ENCODE measurements at places on chromosomes 7 and 10.

- peak; percentile 62 for DNase-seq
Measured at GRCh38 chr7:44377681-44378421, 52.5 kb upstream of the CAMK2B start.

- DNase-seq: no peak
Measured at GRCh38 chr7:19610194-19610943, 98.5 kb downstream of the POLR1F start.

DNA sequence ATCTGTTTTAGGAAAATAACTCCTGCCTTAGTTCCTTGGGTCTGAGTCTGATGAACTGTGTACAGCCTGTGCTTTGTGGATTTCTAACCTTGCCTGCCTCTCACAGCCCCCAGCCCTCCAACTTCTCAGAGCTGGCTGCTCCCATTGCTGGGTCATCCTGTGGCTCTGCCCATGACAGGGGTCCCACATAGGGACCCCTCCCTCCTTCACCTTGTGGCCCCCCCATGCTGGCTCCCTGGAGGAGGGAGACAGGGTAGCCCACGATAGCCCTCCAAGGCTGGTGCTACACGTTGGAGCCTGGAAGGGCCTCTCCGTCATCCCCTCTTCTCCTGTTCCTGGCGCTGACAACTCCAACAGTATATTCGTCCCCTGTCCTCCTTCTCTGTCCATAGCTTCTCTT, 2.8 kb upstream of the DENND2A start:
- no peak for DNase-seq

GRCh38 chr7:79403451-79403850, 50.0 kb downstream of the MAGI2 start:
- DNase-seq: no peak

- DNase-seq: no peak
Measured at GRCh38 chr7:17302575-17303142, 4.2 kb downstream of the AHR start.

DNA sequence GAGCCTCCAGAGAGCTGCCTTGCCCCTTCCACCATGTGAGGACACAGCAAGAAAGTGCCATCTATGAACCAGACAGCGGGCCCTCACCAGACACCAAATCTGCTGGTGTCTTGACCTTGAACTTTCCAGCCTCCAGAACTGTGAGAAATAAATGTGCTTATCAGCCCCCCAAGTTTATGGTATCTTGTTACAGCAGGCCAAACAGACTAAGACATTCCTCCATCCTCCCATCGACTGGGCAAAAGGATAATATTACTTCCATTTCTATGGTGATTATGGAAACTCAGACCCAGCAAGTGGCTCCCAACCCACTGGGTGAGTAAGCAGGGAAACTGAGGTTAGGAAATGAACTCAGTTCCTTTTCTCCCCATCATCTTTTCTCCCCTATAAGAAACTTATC, 288.4 kb downstream of the KCNMA1 start:
- no peak for DNase-seq

- no peak for DNase-seq
Measured at GRCh38 chr7:101586078-101586905, 42.8 kb downstream of the MYL10 start.

DNA sequence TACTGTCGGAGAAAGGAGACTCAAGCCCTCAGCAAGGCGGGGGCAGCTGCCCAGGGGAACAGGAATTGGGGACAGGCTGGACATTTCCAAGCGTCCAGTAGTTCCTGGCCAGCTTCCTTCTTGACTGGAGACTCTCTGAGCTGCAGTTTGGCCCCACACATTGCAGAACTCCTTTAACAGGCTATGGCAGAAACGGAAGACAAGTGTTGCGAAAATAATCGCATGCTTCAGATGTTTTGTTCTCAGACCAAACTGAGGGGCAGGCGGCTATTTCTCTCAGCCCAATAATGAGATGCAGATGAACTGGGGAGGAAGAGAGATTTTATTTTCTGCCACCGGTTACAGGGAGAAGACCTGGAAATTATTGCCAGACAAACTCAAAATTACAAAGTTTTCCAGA, 88.0 kb upstream of the PFKP start:
- no peak for DNase-seq

GRCh38 chr7:50088463-50089129, 4.5 kb downstream of the ZPBP start:
- DNase-seq: no peak

DNA sequence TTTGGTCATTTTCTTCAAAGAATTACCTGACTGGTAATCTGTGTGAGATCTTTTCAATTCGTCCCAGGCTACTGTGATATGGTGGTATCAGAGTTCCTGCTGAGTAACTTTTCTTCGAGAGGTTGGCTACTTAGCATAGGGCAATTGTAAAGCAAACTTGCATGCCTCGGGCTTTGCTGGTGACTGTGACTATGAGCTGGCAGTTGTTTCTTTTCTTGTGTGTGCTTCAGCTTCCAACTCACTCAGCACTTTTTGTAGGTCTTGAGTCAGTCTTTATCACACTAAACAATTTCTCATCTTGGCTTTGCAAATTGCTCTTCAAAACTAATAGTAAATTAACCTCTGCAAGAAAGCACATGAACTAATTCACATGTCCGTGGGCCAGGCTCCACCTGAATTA, 44.3 kb downstream of the PRR15 start:
- DNase-seq: no peak

DNA sequence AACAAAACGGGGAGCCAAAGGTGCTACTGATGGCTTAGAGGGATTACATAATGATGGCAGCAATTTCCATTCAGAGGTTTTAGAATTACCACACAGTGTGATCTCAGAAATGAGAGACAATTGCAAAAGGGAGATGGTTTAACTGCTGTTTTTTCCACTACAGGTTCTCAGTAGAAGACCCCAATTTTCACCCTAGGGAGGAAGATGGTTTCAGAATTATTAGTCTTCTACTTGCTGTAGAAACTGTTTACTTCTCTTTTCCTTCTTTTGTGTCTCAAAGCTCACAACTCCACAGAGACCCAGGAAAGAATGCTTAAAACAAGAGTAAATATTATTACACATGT, 226.5 kb downstream of the INHBA start:
- DNase-seq: no peak

GRCh38 chr7:123643495-123644441, 11.9 kb upstream of the LMOD2 start:
- no peak for DNase-seq

GRCh38 chr7:25244254-25245033, 16.2 kb upstream of the NPVF start:
- DNase-seq: no peak

GRCh38 chr7:124940306-124940705, 10.7 kb upstream of the POT1 start:
- DNase-seq: no peak

GRCh38 chr7:51321961-51322515, 5.4 kb upstream of the COBL start:
- DNase-seq: no peak

DNA sequence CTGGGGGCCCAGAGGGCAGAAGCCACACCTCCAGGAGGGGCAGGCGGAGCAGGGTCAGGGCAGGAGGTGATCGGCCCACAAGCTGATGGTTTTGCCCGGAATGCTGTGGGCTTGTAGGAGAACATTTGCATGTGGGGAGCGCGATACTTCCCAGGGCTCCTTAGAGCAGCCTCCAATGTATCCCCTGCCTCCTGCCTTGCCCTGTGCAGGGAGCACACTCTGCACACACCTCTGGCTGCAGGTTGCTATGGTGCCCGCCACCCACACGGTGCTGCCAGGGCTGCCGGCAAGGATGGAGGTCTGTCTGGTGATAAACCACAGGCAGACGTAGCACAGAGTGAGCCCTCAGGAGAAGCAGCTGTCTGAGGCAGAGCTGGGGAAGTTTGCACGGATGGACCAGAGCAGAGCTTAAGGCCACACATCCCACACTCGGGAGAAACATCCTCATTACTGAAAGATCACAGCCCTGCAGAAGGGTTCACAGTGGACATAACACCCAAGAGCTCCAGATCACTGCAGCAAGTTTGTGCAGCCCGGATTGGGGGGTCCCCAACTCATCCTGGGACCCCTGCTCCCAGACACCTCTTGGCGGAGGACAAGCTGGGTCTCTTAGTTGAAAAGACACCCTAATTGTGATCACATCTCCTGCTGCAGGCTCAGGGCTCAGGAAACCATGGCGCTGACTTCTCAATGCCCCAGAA, 41.8 kb downstream of the VIPR2 start:
- no peak for DNase-seq

DNA sequence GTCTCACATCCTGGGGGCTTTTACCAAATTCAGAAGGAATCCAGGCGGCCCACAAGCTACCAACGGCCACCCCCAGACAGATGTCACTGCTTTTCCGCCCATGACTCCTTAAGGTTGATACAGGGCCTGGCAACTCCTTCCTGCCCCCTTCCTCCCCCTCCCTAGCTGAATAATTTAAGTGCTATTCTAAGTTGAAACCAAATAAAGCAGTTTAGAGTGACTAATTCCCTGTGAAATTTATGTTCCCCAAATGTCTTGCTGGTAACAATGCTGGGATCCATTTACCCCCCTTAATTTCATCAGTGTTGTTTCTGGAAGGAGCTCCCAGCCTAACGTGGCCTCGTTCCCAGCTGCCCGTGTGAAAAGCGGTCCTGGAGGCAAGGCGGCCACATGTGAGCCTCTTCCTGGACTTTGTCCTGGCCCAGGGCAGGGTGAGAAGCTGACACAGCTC, 109.6 kb downstream of the TMEM130 start:
- DNase-seq: no peak

DNA sequence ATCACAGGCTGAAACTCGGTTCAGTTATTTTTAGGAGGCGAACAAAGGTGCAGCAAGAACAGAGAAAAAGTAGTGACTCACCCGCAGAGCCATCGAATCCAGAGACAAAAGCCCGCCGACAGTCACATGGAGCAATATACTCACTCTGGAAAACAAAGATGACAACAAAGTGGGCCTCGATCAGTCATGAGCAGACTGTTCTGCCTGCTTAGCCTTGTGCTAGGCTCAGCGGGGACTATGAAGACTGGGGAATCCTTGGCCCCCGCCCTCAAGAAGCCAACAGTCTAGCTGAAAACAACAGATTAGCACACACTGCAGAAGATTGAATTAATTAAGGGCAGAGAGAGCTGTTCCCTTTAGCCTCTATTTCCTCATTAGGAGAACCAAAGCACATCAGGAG, 30.4 kb downstream of the XPNPEP1 start:
- no peak for DNase-seq

- DNase-seq: no peak
Measured at GRCh38 chr10:61404751-61405150, 48.4 kb downstream of the TMEM26 start.

GRCh38 chr10:106913348-106913747, 251.2 kb downstream of the SORCS1 start:
- no peak for DNase-seq

DNA sequence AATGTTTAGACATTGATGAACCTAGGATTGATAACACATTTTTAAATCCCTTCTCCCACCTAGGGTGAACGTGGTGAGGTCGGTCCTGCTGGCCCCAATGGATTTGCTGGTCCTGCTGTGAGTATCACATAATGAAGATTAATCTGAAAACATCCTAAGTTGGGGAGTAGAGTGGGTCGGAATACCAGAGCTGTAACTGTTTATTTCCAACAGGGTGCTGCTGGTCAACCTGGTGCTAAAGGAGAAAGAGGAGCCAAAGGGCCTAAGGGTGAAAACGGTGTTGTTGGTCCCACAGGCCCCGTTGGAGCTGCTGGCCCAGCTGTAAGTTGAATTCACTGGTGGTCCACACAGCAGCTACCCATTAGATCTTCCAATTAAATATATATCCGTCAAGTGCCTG, 25.6 kb downstream of the COL1A2 start:
- DNase-seq: no peak

- DNase-seq: no peak
Measured at GRCh38 chr10:20058135-20058534, 241.9 kb downstream of the PLXDC2 start.

GRCh38 chr7:135761751-135762488, 13.3 kb upstream of the FAM180A start:
- DNase-seq: no peak

DNA sequence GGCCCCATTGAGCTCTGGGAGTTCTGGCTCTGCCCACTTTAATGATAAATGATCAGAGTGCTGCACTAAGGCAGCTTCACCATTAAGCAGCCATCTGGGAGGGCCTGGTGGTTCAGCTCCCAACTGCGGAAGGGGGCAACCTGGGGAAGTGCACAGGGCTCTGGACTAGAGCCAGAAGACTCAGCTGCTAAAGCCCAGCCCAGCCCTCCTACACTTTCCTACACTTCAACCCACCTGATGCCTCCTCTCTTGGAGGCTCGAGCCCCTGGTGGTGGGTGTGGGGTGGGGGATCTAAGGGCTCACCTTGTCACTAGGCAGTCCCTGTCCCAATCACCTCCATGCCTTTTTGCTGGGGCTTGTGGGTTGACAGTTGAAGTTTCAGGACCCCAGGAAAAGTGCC, 60.6 kb upstream of the ANTXRL start:
- DNase-seq: no peak

DNA sequence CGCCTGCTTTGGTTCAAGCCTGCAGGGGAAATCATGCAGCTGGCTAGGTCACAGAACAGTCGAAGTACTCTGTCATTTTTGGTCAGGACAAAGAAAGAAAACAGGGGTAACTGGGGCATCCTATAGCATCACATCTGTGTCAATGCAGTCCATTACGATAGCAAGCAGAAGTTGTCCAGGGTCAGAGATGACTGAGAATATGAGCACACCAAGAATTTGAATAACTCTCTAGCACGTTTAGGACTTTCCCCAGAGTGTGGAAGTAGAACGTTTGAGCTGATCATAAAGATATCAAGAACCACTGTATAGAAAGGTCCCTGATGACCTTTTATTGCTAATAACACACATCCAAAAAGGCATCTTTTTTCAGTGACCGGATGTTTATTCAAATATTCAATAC, 12.7 kb upstream of the HECW1 start:
- no peak for DNase-seq

DNA sequence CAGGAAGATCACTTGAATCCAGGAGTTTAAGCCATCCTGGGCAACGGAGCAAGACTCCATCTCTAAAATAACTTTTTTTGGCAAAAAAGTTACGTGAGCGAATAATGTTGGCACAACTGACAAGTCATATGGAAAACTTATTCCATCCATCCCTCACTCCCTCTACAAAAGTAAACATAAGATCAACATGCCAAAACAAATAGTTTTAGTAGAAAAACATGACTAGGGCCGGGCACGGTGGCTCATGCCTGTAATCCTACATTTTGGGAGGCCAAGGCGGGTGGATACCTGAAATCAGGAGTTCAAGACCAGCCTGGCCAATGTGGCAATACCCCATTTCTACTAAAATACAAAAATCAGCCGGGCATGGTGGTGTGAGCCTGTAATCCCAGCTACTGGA, 25.6 kb downstream of the SLC25A16 start:
- no peak for DNase-seq

- no peak for DNase-seq
Measured at GRCh38 chr7:139776486-139777132, 1.2 kb downstream of the HIPK2 start.
